ENCODE measurements at places on chromosomes 11 and 22.
A peak's percentile ranks its signal among the peaks of the same experiment; 100 is the strongest.

- DNase-seq, result no peak
Observed at GRCh38 chr11:78192223-78192719, 3.6 kb downstream of the USP35 start.

DNA sequence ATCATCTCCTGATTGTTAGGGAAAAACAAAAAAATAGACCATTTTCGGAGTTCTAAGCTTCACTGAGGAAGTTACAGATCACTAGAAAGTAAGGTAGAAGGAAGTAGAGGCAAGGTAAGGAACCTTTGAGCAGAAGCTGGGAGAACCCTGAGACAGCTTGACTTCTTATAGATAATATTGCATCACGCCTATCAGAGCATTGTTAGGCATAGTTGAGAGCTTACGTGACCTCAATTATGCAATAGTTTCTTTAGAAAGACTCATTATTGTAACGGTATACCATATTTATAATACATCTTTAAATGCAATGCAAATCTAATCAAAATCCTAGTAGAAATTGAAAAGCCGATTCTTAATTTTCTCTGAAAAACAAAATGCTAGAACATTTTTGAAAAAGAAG is 4.9 kb downstream of the TBRG1 start:
- no peak for DNase-seq

GRCh38 chr11:46918083-46918787 is at the start of gene LRP4:
Gene LRP4, minus strand, starts transcription at chr11:46918550. Its CDS starts 171 bp downstream, at chr11:46918379.
- DNase-seq, result peak; percentile 47

DNA sequence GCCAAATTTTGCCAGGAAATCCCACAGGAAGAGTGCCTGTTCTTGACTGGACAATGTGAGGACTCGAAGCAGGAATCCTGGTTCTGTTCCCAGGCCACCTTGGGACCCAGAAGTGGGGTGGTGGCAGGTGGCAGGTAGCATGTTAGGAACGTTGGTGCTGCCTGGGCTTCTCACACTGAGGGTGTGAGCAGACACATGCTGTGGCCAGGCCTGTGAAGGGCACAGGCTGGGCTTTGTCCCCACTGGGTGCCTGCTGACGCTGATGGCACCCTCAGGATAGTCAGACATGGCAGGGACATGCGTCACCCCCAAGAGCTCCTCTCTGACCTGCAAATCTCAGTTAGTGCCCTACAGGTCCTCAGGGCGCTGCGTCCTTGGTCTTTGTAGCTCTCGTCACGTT is 21.1 kb upstream of the NECTIN1 start:
- no peak for DNase-seq

GRCh38 chr22:24776525-24776924 is 2.0 kb upstream of the PIWIL3 start:
- DNase-seq, result no peak
